ENCODE measurements at places on chromosomes 2 and 18.

DNA sequence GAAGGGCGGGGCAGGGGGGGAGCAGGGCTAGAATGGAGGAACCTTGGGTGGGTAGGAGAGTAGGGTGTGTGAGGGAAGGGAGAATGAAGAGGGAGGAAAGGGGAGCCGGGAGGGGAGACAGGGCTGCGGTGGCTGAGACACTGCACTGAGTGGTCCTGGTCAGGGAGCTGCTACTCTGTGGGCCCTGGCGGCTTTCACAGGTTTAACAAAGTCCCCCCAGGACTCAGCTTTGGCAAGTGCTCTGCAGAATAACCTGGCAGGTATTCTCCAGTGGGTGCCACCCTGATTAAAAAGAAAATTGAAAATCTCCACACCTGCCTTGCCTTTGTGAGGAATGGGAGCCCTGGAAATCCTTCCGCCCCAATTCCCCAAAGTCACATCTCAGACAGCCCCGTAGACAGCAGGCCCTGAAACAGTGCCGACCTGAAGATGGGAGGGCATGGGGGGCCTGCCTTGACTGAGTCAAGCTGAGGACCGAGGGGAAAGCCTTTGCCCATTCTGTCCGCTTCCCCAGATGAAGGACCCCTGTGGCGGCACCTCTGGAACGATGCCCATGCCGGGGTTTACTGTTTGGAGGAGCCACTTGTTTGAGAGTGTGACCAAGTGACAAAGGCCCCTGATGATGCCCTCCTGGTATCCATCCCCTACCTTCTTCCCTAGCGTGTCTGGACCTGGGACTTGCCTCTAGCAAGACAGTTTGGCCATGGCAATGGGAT is 43.6 kb upstream of the OTOS start:
- no peak for DNase-seq

DNA sequence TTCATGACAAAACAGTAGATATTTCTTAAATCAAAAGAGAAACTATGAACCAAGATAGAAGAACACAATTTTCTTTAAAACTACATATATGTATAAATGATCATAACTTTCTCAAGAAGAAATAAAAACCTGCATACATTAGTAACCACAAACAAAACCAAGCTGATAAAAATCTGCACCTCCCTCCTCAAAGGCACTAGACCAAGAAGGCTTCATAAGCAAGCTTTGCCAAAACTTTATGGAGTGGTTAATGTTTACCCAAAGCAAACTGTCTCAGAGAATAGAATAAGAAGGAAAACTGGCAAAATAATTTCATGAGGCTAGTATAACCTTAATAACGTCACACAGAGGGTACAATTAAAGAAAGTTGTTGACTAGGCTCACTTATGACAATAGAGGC is 138.3 kb downstream of the ZBTB7C start:
- no peak for DNase-seq

GRCh38 chr2:231036131-231036530 is 1.2 kb upstream of the C2orf72 start:
- DNase-seq = no peak

DNA sequence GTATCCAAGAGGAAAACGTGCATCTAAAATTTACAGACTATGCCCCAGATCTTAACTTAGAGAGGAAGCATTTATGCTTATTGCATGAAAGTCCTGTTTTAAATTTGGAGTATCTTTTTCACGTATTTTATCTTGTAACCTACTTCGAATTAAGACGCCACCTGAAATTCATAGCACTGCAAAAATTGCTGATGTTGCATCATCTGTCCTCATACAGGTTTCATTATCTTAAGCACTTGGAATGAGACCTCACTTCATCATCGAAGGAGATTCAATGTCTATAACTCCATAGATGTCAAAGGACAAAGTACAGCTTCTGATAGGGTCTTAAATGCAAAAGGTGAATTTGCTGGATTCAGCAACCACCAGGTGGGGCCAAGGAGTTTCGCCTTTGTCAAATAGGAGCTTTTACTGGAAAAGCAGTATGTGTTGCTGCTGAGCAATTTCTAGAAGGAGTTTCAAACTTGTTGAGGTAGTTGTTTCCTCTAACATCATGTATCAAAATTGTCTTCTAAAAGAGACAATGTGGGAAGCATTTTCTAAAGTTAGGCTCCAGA is 106.4 kb upstream of the CCDC85A start:
- no peak for DNase-seq

- DNase-seq = no peak
Measured at GRCh38 chr18:80169607-80170006, 60.5 kb downstream of the ADNP2 start.

GRCh38 chr2:119487434-119488244 is 36.6 kb downstream of the SCTR start:
- no peak for DNase-seq

DNA sequence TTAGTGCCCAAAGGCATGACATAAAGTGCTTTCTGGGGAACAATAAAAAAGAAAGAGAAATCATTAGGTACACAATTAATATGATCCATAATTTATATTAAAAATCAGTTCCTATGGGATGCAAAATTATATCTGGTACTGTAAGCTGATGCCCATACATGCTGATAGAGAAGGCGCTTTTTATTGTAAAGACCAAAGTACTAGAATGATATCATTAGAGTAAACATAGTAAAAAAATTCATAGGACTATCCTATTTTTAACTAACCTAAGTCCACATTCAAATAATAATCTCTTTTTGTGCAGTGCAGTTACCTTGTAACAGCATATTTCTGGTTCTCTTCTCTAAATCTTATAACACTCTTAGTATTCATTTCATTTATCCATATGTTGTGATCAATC is 252.2 kb downstream of the ASXL3 start:
- no peak for DNase-seq

DNA sequence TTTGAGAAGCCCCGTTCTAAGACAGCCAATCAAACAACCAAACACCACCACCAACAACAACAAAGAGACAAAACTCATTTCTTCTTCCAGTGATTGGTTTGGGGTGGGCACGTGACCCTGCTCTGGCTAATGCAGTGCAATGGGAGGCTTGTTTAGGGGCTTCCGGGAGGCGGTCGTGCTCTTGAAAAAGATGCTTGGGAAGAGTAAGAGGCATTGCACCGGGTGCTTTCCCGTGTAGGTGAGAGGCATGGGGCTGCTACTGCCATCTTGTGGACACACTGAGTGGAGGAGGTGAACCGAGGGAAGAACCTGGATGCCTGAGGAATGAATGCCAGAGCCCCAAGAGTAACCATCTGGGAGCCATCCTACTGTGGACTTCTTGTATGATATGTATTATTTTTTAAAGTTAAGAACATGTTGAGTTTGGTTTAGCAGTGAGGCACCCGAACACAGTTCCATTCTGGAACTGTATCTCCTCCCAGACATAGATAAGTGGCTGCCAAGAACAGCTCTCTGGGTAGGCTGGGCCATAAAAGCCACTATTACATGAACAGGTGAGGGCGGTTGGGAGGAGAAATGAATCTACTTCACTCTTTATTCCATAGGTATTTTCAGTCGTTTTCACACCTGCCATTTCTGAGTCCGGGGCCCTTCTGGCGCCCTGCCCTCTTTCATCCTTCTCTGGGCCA is 19.1 kb upstream of the ARHGAP25 start:
- DNase-seq = no peak

All from NCI-H2081 treated with DMSO at 0.1 percent for 48 hours (cell line).